ENCODE measurements at places on chromosomes 1 and 21. TPM values are rescaled to one million over a fixed set of nuclear protein-coding genes. Genes with fewer than 3 reads are reported as not detected.

Gene DSCAM
- not detected for total RNA-seq

DNA sequence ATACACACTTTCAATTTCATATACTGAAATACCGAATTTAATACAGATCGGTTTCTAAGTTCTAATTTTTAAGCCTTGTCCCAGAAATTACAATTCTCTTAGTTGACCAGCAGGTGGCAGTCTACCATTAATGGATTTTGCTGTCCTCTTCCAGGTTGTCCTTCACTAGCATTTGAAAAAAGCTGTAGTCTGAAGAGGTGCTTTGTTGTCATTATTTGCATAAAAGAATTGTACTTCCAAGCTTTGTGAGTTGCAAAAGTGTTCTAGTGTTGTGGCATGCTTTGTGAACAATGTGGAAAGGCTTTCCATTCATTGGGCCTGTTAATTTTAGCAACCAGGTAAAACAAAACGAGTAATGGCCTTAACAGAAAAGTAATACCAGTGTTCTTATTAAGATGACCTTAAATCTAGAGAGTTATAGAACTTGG, 193.6 kb downstream of the RPS6KC1 start:
- H3K4me3 ChIP-seq = no peak overlapping the region
- no peaks in the 10 kb centered on the region for H3K27me3 ChIP-seq
- no peak overlapping the region for H3K27ac ChIP-seq
- H3K36me3 ChIP-seq = peaks cover 10% of the 10 kb centered on the region
- DNase-seq = no peak

Gene CDC7
- 2.2 TPM for total RNA-seq

Gene COL16A1
- 41.6 TPM for total RNA-seq

GRCh38 chr1:240190881-240191401, 99.3 kb downstream of the FMN2 start:
- DNase-seq = no peak
- no peaks in the 10 kb centered on the region for H3K4me1 ChIP-seq
- peaks cover 4% of the 10 kb centered on the region for H3K27me3 ChIP-seq

- H3K36me3 ChIP-seq = no peaks in the 10 kb centered on the region
- H3K4me1 ChIP-seq = no peaks in the 10 kb centered on the region
- no peaks in the 10 kb centered on the region for H3K27me3 ChIP-seq
- no peak for DNase-seq
- no peak overlapping the region for H3K4me3 ChIP-seq
Observed at GRCh38 chr21:14452727-14453241, 69.8 kb upstream of the HSPA13 start.

Data from suprapubic skin (tissue), 4 donors.